Activated T-helper 17 cell treated with anti-CD3 and anti-CD28 coated beads, Interleukin-2, amount 50 U/mL, for 72 hours (primary cell): ENCODE measurements at places on chromosomes 6 and 20. TPM values are rescaled to one million over a fixed set of nuclear protein-coding genes. Genes with fewer than 3 reads are reported as not detected.

The TOMM34 gene
- total RNA-seq, result 44.8 TPM

The TINAG gene
- not detected for total RNA-seq

The TEAD3 gene
- total RNA-seq, result 0.80 TPM

The PLCB4 gene
- total RNA-seq, result not detected

The GATA5 gene
- not detected for total RNA-seq

The C20orf202 gene
- total RNA-seq, result not detected

The RIPOR2 gene
- total RNA-seq, result 47.5 TPM

The GSTA3 gene
- not detected for total RNA-seq
